Renal cortex interstitium (tissue), 15 donors: ENCODE measurements at places on chromosomes 2 and 18. TPM values are rescaled to one million over a fixed set of nuclear protein-coding genes. Genes with fewer than 3 reads are reported as not detected.

DNA sequence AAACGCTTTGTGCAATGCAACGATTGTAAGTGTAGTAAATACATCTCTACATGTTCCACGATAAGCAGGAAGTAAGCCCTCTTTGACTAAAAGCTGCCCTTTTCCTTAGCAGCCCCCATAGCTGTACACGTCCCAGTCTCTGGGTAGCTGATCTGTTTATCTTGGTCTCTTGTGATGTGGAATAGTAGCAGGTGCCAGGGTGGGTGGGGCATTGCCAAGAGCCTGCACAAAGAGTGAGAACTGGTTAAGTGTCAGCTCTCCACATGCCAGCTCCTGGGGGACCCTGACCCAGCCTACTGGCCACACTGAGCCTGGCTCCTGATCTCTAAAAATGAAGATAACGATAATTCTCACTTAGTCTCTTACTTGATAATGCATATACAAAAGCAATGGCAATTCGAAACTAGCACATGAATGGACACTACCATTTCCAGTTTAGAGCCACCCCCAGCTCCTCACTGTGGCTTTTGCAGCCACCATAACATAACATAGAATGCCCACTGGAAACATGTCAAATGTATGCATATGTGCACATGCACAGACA, 92.3 kb downstream of the MYT1L start:
- no peak for DNase-seq

DNA sequence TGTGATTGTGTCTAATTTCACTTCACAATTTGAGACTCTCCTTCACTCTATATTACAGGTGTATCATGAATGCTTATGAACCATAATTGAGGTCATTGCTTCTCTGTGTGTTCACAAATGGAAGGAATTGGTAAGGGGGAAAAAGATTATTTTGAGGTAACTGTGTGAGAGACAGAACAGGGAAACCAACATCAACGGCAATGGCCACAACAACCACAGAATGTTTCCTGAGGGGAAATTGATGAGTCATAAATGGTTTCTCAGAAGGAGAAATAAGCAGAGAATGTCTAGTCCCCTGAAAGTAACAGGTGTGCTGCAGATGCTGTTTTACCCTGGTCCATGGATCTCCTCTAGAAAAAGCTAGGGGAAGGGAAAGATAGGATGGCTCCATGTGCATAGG, 361.2 kb upstream of the GALNT5 start:
- no peak for DNase-seq

- DNase-seq: no peak
Observed at GRCh38 chr2:1022178-1022577, 71.5 kb downstream of the SNTG2 start.

CABYR gene
- 6.4 TPM for polyA plus RNA-seq

LRRC30 gene
- 0.65 TPM for polyA plus RNA-seq

DNA sequence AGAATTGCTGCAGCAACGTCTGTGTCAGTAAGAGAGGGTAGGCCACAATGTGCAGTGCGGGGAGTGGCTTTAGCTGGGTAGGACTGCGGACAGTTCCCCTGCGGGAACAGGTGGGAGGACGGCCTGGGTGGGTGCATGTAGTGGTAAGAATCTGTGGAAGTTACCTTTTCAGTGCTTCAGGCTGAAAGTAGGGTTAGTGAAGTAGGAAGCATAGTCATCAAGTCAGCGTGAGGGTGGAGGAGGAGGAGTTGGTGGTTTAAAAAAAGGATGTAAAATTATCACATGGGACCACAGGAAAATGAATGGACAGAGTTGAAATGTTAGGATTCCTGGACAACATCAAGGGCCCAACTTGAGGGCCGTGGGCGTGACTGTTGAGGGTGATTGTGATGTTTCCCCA, 13.2 kb downstream of the CEP192 start:
- DNase-seq: no peak
